ENCODE measurements at places on chromosomes 7 and 10.

DNA sequence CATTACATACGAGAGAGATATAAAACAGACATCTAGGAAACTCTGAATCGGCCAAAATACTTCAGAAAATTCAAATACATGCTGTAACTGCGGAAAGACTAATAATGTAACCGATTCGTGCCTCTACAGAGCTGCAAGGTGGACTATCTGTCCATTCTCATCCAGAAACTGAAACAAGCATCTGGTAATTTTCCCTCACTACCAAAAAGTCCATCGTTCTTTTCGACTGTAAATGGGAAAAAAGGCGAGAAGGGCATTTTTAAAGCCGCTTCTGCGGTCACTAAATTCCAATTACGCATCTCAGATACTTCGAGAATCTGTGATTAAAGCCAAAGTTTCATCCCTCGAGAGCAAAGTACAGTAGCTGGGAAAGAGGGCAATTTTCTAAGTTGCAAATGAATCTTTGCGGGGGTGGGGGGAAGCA is 1.3 kb downstream of the OGA start:
- no peak for DNase-seq

GRCh38 chr10:62356447-62356846 is 17.7 kb upstream of the ZNF365 start:
- DNase-seq, result no peak

DNA sequence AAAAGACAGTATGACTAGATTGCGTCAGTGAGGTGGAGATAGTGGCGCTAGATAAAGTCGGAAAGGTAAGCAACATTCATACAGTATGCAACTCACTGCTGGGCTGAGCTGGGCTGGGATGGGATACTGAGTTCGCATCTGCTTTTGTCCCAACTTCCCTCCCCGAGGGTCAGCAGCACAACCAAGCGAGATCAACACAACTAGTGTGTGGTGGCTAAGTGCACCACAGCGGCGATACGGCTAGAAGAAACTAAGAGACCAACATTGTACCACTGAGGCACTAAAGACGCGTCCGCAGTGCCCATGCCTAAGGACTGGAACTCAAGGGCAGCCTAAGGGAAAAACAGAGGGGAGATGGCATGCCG is 467 bp downstream of the EXOSC1 start:
- DNase-seq, result no peak

GRCh38 chr7:102869195-102869594 is 43.6 kb upstream of the LRRC17 start:
- DNase-seq, result no peak

- DNase-seq, result no peak
Observed at GRCh38 chr10:100782461-100783244, 37.3 kb downstream of the PAX2 start.

DNA sequence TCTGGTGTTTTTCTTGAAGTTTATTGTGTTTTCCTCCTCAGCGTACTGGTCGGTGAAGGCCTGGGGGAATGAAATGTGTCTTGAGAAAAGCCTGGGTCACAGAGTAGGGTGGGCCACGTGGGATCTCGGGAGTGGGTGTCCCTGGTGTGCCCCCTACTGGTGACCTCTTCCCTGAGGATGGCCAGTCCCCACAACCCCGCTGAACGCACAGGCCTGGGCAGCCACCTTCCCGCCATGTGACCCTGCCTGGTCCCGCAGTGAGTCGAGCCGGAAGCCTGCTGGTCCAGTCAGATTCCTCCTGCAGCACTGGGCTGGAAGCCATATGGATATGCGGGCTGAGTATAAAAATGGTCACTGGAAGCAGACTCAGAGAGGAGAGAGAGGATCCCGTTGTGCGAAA is 52.9 kb upstream of the GNA12 start:
- no peak for DNase-seq

- no peak for DNase-seq
Observed at GRCh38 chr10:36612436-36612835, 513.0 kb upstream of the ANKRD30A start.

GRCh38 chr7:151018421-151019129 is 5.7 kb downstream of the ATG9B start:
- no peak for DNase-seq

DNA sequence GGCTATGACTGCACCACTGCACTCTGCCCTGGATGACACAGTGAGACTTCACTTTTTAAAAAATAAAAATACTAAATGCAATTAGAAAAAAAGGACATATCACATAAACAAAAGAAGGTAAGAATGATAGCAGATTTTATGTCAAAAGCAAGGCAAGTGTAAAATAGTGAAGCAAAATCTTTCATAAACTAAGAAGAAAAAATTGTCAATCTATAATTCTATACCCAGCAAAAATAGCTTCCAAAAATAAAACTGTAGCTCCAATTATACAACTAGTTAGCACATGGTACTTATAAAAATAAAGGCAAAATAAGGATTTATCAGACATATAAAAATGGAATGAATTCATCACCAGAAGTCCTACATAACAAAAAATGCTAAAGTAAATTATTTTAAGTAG is 85.4 kb upstream of the SVIL start:
- no peak for DNase-seq

- DNase-seq, result no peak
Observed at GRCh38 chr10:126670895-126671261, 385 bp upstream of the C10orf90 start.

DNA sequence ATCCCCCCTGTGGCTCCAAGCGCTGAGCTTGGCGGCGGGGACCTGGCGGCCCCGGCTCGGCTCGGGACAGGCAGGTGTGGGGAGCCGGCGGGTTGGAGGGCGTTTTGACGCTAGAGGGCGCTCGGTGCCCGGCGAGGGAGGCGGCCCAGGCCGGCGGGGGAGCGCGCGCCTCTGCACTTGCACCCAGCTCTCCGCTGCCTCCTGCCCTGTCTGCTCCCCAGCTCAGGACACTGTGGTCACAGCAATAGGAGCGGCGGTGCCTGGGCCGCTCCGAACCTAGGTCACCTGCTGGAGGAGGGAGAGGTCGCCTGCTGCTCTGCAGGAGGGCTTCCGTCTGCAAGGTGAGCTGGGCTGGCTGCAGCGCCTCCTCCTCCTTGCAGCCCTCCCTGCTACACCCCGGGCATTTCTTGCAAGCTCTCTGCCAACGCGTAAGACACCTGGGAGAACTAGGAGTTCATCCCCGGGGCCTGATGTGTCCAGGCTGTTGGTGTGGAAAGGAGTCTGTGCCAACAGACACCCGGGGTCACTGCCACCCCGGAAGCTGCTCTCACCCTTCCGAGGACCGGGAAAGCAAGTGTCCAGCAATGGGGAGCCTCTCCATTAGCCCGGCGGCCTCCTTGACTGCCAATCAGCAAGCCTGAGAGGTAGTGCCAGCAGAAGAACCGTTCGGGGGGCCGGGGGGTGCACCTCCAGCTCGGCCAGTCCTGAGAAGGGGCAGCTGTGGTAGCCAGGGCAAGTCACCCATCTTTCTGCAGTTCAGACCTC is 620.4 kb downstream of the GALNT17 start:
- no peak for DNase-seq

- no peak for DNase-seq
Observed at GRCh38 chr7:78115876-78116275, 317.3 kb downstream of the PHTF2 start.

DNA sequence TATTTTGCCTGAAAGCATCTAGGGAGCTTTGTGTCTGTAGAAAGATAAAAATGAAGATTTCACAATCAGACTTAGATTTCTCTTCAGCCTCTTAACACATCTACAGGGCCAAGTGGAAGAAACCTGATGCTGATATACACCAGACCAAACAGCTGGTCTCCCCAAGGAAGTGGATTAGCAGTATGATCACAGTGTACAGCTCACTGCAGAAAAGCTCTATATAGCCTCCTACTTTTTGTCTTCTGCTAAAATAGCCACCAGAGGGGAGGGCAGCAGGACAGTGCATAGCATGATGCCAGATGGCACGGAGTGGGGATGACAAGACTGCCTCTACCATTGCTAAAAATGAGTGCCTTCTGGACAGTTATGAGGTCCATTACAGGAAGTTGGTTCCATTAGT is 16.0 kb downstream of the FAM13C start:
- DNase-seq, result no peak

DNA sequence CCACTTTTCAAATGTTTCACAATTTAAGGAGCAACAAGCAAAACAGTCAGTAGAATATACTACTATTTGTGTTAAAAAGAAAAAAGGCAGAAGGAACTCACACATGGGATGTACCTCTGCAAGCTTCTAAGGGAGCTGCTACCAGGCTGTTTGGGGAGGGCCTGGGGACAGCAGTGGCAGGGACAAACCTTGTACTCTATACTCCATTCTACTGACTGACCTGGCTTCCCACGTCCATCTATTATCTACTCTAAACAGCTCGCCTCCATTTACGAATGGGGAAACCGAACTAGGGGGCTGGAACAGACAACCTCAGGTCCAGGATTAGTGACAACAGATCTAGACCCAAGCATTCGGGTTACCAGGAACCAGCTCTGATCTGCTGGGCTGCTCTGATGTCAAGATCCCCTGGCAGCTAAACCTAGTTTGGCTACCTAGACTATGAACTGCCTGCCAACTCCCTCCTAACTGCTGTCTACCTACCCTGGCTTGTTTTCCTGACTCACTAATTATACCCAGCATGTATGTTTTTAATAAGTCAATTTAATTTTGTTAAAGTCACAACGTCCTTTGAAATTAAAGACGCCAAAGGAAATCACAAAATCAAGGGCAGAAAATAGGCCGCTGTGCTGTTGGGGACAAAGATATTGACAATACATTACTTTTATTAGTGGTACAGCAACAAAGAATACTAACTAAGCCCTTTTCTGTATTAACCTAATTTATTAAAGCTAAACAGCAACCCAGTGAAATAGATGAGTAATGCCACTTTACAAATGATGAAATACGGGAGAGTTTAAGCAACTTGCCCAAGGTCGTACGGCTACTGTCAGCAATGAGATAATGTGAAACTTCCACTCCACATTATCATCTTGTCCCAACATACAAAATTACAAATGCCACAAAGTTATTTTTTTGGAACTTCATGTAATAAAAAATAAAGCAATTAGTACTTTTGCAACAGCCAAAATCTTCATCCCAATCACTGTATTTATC is 5.3 kb downstream of the PSAP start:
- peak; percentile 60 for DNase-seq

DNA sequence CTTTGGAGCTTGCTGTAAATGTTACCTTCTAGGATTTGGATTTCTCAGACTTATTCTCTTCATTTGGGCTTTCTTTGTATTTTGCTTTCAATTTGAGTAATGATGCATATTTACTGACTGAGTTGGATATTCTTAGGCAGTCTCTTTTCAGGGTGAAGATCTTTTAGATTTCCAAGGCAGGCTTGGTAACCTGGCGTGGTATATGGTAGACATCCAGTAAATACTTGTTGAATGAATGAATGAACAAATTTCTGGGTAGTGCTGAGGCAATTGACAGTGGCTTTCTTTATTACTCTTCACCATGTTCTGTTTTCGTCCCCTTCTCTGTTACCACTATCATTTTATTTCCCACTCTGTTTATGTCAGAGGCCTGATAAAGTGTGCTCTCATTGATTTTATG is 27.1 kb downstream of the BBS9 start:
- DNase-seq, result no peak
